ENCODE measurements at places on chromosomes 13 and 19.

DNA sequence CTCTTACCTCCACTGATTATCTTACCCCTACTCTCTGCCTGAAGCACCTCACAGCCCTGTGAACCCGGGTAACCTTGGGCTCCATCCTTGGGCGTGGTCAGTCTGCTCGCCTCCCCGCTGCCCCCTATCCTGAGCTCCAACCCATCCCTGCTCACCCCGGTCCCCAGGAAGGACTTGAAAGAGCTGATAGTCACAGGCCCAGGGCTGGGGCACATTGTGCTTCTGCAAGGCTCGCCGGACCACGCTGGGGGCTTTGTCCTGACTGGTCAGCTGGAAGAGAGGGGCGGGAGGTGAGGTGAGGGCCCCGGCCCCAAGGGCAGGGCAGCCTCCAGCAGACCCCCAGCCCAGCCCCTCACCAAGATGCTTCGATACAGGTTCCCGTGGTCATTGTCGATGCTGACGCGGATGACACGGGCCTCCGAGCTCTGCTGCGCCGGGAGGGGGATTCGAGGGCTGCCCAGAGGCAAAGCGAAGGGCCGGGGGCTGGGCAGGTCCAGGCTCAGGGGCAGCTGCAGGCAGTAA is 13.0 kb upstream of the EPOR start:
- no peak for DNase-seq

DNA sequence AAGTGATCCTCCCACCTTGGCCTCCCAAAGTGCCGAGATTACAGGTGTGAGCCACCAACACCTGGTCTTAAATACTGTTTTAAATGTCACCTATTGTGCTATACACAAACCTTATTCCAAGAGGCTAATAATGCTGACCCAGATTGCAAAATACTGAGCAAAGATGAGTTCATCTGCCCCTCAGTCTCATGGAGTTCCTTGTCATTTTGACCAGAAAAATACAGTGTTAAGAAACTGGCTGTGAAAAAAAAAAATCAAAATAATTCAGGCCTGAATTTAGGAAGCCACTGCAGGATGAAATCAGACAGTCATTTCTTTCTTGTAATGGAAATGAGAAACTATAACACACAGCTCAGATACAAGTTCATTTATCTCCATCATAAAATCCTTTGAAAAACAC is 59.9 kb downstream of the TBC1D4 start:
- no peak for DNase-seq

DNA sequence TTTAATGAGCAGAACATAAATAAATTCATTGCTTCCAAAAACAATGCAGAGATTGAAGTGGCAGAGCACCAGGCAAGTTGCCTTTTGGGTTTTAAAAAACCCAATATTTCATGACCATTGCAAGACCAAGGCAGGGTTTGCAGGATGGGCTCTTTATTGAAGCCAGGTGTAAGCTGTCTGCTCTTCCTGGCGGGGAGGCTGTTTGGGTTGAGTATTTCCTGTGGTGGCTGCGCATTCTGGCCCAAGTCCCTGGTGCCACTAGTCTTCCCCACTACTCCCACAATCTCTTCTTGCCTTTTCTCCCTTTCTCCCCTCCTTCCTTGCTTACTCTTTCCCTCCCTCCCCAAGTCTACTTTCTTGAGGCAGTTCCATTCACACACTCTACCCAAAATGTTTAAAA is 116.4 kb downstream of the AKAP11 start:
- no peak for DNase-seq

GRCh38 chr13:85700906-85701305 is 98.3 kb downstream of the SLITRK6 start:
- no peak for DNase-seq

GRCh38 chr13:110046811-110047210 is 260.1 kb downstream of the COL4A1 start:
- no peak for DNase-seq

- no peak for DNase-seq
Observed at GRCh38 chr19:16073481-16073880, 2.8 kb upstream of the TPM4 start.

DNA sequence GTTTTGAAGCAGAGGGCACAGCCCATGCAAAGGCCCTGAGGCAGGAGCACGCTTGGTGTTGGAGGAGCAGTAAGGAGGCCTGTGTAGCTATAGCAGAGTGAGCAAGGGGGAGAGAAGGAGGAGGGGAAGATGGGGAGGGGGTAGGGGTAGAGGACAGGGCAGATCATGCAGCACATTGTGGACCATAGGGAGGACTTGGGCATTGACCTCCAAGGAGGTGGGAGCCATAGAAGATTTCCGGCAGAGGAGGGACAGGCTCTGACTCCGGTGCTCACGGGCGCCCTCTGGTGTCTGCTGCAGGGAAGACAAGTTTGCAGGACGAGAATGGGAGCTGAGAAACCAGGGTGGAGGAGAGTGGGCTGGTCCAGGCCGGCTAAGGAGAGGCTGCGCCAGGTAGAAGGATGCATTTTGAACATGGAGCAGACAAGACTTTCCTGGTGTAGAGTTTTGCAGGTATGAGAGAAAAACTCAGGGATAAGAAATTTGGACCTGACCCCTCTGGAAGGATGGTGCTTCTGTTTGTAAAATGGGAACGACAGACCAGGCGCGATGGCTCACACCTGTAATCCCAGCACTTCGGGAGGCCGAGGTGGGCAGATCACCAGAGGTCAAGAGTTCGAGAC is 13.7 kb upstream of the CREB3L3 start:
- DNase-seq = peak; percentile 93

DNA sequence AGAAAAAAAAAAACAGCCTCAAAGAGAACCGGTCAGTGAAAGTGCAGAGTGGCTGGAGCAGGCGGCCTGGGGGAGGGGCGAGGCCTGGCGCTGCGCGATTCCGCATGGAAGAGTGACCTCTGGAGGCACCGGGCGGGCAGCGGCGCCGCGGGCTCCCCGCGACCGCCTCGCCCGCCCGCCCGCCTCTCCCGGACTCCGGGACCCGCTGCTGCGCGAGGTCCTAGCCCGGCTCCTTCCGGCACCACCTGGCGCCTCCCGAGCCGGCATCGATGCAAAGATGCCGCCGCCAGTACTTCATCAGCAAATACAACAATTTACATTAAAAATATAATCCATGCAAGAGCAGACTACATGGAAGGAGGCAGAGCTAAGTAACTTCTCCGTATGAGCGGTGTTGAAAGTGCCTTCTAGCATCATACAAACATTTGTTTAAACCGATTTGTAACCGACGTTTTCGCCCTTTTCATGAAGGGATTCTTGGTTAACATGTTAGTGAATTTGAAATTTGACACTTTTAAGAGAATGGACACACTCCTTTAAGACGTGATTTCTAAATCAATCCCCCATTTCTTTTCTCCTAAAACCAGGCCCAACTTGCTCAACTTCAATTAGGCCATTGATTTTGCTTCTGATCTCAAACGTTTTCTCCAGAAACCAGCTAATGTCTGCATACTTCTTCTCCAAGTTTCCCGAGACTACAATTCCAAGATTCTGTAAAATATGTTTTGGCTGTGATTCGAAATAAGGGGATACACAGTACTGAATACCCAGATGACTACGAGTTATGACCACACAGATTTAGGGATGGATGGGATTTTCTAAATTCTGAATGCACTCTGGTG is 2.1 kb downstream of the EFNB2 start:
- no peak for DNase-seq

GRCh38 chr13:112133499-112134390 is 66.8 kb downstream of the SOX1 start:
- no peak for DNase-seq

DNA sequence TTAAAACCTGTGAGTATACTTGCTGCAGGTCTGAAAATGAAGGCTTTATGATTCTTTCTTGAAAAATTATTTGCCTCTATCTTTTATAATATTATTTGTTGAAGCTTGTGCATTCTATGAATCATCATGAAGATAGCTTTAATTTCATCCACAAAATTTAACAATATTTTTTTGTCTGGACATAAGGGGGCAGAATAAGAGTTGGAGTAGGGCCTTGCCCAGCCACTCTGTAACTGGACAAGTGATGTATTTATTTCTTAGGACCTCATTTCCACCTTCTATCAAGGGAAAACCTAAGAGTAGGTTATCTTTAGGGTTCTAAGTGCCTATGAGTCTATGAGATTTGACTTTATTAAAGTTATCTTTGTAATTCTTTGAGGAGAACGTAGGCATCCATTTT is 49.9 kb downstream of the N4BP2L1 start:
- no peak for DNase-seq

DNA sequence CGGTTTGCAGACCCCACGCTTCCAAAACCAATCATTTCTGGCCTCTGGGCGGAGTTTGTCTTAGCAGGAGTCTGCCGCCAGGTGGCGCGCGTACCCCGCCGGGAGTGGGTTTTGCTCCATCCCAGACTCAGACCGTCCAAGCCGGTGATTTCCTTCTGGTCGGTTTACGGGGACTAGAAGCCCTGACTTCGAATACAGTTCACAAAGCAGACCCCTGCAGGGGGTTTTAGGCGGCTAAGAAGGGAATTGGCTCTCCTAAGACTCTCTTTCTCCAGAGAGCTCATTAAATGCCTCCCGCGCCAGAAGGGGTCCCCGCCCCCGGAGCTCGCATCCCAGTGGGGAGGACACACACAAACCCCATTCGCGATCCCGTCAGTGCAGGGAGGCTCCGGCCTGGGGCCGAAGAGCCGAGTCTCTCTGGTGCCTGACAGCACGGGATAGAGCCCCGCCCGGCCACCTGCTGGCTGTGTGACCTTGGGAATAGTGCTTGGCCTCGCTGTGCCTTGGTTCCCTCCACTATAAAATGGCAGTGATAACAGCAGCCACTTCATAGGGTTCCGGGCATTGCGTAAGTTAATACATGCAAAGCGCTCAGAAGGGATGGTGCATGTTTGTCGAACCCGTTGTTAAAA is 8.6 kb upstream of the NUP62 start:
- DNase-seq = peak; percentile 58

GRCh38 chr19:16115301-16116039 is 3.8 kb downstream of the RAB8A start:
- no peak for DNase-seq

- DNase-seq = no peak
Observed at GRCh38 chr13:25179011-25179410, 6.9 kb upstream of the AMER2 start.
